ENCODE measurements at places on chromosomes 7 and 10.

- no peak for DNase-seq
These were observed 206.1 kb downstream of the RAMP3 start for GRCh38 chr7:45363669-45364068.

- DNase-seq: no peak
These were observed 903.6 kb upstream of the AUTS2 start for GRCh38 chr7:68694656-68695055.

DNA sequence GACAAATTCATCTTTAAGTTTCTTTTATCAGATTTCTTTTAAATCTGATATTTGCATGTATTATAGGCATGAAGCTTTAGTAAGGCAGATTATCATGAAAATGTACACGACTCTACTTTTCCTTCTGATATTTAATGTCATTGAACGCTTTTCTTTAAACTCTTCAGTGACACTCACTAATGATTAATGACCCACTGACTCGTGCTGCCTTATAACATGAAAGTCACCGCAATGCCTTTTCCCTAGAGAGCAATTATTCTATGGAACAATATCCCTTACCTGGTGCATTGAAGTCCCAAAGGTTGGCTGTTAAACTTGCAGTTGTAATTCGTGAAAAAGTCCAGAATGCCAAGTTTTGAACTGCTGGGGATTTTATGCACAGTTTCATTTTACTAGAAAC, 33.4 kb upstream of the HGF start:
- DNase-seq: no peak

GRCh38 chr7:40586197-40586596, 451.4 kb downstream of the SUGCT start:
- peak; percentile 89 for DNase-seq

DNA sequence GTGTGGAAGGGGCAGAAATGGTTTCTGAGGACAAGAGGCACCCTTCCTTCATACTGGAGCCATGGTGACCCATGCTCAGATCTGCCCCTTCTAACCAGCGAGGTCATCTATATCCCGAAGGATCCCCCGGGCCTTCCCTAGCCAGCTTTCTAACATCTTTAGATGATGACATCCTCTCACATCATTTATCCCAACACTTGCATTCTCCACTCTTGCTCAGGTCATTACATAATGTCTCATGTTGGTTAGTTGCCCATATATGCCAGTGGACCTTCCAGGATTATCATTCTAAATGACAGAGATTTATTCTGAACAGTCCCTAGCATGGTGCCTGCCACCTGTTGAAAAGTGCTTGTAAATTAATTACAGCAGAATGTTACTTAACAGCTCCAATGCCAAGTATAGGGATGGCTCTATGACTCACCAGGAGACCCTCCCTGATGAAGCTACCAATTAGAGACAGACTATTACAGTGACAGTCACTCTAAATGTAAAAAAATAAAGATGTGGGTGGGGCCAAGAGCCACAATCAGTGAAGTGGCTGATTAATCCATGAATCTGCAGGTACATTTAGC, 22.6 kb upstream of the ABLIM1 start:
- no peak for DNase-seq

GRCh38 chr10:74097776-74098175, 52.9 kb downstream of the AP3M1 start:
- DNase-seq: no peak

DNA sequence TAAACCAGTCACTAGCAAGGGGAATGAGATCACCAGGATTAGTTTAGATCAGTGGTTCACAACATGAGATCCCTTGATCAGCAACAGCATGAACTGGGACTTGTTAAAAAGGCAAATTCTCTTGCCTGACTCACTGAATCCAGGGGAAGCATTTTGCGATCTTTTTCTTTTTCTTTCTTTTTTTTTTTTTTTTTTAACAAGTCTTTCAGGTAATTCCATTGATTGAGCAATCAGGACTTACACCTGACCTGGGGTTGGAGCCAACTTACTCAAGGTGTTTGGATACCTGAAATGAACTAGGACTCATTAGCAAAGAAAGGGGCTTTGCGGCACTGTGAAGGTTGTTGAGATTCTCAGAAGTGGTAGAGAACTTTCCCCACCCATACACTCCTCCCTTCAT, 47.1 kb upstream of the PRR15 start:
- no peak for DNase-seq

GRCh38 chr10:91190876-91191583, 29.4 kb upstream of the PCGF5 start:
- DNase-seq: no peak

All from choroid plexus epithelial cell (primary cell).